Caco-2 (cell line): ENCODE measurements at places on chromosomes 11 and 22.

- DNase-seq = no peak
Observed at GRCh38 chr11:127972816-127973215, 614.5 kb downstream of the ETS1 start.

- peak; percentile 7 for DNase-seq
Observed at GRCh38 chr11:34459507-34460162, 20.9 kb downstream of the CAT start.

- DNase-seq = no peak
Observed at GRCh38 chr11:78860720-78861422, 286.2 kb upstream of the NARS2 start.

DNA sequence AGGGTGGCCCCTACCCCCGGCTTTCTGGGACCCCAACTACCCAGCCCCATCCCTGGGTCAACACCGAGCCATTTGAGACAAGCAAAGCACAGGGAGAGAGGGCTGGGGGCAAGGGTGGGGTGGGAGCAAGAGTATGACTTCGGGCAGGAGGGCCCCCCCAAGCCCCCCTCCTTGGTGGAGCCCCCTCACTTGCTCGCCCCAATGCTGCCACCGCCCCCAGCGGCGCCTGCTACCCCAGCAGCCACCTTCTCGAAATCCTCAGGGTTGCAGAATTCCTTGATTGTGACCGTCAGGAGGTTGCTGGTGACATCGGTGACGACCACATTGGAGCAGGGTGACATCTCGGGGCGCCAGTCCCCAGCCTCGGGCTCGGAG is 6.0 kb downstream of the CBX6 start:
- no peak for DNase-seq

GRCh38 chr11:111938687-111939160 is 1.6 kb downstream of the DIXDC1 start:
- DNase-seq = no peak

GRCh38 chr22:23119494-23120414 is 22.0 kb downstream of the RSPH14 start:
- DNase-seq = no peak

- no peak for DNase-seq
Observed at GRCh38 chr11:122337704-122338103, 221.7 kb upstream of the BLID start.

DNA sequence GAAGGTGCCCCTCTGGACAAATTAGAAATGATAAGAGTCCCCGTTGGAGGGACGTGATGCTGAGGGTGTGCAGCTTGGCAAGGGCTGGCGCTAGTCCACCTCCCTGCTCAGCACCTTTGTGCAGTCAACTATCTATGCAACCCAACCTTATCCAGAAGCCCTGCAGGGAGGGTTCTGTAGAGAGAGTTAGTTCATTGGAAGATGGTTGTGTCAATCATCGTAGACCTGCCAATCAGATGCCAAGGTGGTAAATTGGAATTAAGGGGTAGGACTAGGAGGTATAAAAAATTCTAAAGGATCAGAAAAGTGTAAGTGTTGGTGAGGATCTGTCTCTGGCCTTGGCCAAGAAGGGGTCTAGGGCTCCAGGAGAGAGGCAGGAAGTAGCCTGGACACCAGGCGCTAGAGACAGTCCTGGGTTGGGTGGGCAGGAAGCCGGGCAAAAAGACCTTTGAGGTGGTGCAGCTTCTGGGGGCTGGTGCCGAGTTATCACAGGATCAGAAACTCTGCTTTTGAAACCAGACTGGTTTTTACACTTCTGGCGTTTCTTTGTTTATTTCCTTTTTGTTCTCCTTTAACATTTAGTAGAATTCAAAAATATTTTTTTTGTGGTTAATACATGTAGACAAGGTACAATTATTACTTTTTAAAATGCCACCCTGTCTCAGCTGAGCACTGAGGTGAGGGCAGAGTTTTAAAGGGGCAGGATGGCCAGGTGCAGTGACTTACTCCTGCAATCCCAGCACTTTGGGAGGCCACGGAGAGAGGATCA is 1.6 kb downstream of the C1QTNF6 start:
- DNase-seq = no peak

- no peak for DNase-seq
Observed at GRCh38 chr11:93525601-93526345, 17.4 kb downstream of the SMCO4 start.

- DNase-seq = peak; percentile 20
Observed at GRCh38 chr11:35419184-35419829, at the start of gene SLC1A2. SLC1A2 (minus strand) TSS chr11:35419558; CDS start chr11:35418966, 592 bp downstream.
